ENCODE measurements at places on chromosomes 12 and 14.

- DNase-seq = no peak
Measured at GRCh38 chr14:56099081-56099797, 19.0 kb upstream of the PELI2 start.

GRCh38 chr12:95633732-95634465 is 82.6 kb upstream of the USP44 start:
- no peak for DNase-seq

GRCh38 chr12:106595268-106595667 is 12.5 kb downstream of the RFX4 start:
- no peak for DNase-seq

DNA sequence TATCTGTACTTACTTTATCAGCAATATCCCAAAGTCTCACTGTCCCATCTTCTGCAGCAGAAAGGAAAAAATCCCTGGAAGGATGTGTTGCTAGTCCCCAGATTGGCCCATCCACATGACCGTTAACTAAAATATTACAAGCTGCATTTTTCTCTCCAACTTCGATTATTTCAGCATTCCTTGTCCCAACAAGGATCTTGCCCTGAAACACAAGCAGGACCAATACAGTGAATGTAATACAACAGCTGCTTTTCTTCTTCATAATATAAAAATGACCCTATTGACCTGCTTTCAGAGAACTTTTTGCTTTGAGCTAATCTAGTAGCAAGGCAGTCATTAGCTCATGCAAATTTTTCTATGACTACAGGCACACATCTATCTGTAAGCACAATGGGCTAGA is 58.3 kb downstream of the ZC3H14 start:
- no peak for DNase-seq

- DNase-seq = no peak
Measured at GRCh38 chr14:101739446-101740141, 21.9 kb upstream of the PPP2R5C start.

- DNase-seq = no peak
Measured at GRCh38 chr12:118465706-118466105, 89.4 kb downstream of the SUDS3 start.

DNA sequence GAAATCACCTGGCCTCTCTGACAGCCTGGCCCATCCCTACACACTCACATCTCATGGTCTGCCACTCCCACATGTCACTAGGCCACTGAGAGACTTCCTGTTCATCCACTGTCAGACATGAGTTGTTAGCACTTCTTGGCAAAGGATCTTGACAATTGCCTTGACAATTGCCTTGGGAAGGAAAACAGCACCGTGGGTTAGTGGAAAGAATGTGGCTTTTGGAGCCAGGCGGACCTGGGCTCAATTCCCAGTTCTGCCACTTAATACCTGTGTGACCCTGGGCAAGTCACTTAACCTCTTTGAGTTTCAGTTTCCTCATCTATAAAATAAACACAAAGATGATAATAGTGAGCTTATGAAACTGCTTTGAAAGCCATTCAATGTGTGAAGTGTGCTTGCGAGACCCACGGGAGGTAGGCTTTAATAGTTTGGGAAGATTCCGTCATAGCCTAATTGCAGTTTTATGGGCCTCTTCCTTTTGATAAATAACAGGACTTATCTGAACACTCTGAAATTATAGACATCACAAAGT is 250.4 kb downstream of the C12orf75 start:
- DNase-seq = no peak

- DNase-seq = no peak
Measured at GRCh38 chr14:56310643-56311042, 192.4 kb downstream of the PELI2 start.

DNA sequence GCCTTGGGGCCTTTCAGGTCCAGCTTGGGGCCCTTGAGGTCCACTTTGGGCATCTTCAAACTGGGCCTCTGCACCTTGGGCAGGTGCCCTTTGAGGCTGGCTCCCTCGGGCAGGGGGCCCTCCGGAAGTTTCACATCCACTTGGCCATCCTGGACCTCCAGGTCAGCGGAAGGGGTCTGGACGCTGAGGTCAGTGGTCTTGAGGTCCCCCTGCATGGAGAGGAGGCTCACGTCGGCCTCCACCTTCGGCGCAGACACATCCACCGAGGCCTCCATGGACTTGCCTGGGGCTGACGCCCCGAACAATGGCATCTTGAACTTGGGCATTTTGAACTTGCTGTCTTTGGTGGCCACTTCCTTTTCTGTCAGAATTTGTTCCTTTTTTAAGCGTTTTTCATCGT is 25.1 kb downstream of the AHNAK2 start:
- DNase-seq = no peak

DNA sequence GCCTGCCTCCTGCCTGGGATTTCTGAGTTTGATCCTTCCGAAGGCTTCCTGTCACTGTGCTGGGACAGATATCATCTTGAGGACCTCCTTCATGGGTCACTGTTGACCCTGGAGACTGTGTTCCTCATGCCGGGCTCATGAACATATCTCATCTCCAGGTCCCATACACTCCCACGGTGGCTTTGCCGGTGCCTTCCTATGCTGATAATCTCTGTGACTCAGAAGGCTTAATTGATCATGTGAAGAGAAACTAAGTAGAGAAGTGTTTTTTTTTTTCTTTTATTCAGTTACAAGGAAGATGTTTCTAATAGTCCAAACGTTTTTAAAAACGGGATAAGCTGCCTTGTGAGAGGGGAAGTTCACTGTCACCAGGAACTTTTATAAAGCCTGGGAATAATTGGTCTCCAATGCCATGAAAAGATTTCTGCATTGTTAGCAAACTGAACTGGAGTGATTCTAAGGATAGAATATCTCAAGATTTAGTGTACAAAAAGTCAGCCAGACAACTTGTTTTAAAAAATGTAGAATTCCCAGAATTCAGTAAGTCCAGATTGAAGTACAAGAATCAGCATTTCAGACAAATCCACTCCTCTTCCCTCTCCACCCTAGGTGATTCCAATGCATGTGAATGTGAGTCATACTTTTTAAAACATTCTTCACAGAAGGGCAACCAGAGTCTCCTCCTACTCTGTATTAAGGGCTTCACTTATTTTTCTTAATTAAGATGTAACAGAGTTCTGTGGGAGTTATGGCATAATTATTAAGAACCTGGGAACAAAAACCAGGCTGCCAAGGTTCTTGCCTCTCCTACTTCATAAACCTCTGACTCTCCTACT is 139.8 kb upstream of the LGR5 start:
- DNase-seq = no peak

- DNase-seq = peak; percentile 93
Measured at GRCh38 chr14:68795597-68796417, 2.9 kb upstream of the ZFP36L1 start.

GRCh38 chr14:94346841-94347240 is 23.7 kb upstream of the SERPINA6 start:
- DNase-seq = no peak

- no peak for DNase-seq
Measured at GRCh38 chr14:24392325-24393091, 6.3 kb upstream of the NYNRIN start.

- DNase-seq = no peak
Measured at GRCh38 chr14:78933948-78934524, 763.9 kb downstream of the NRXN3 start.

DNA sequence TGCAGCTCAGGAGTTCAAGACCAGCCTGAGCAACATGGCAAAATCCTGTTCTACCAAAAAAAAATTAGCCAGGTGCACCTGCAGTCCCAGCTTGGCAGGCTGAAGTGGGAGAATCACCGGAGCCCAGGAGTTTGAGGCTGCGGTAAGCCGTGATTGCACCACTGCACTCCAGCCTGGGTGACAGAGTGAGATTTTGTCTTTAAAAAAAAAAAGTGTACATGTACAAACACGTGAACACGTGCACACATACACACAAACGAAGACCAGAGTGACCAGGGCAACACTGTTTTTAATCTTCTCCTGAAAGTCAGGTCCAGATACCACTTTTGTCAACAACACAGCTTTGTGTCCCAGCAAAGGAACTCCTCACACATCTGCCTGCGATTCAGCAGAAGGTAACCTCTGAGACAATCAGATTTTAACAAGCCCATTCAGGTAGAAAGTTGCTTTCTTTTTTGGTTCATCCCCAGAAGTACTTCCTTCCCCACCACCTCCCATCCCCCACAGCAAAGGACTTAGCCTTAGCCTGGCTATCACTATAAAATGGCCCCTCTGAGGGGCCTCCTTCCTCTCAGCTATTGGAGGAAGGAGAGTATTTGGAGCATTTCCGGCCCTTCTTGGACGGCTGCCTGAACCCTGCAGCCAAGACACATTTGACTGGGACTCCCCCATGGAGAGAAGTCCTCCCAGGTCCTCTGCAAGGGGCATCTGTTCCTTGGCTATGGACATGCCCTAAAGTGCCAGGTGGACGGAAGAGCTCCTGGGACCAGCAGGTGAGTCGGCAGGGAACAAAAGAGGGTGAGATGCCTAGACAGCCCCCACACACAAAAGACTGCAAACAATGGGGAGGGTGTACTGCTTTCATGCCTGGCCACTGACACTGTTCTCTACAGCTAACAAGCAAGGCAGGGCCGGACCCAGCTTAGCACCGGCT is 9.8 kb downstream of the CTDSP2 start:
- peak; percentile 55 for DNase-seq

GRCh38 chr14:96494331-96494730 is 7.9 kb upstream of the PAPOLA start:
- DNase-seq = no peak

DNA sequence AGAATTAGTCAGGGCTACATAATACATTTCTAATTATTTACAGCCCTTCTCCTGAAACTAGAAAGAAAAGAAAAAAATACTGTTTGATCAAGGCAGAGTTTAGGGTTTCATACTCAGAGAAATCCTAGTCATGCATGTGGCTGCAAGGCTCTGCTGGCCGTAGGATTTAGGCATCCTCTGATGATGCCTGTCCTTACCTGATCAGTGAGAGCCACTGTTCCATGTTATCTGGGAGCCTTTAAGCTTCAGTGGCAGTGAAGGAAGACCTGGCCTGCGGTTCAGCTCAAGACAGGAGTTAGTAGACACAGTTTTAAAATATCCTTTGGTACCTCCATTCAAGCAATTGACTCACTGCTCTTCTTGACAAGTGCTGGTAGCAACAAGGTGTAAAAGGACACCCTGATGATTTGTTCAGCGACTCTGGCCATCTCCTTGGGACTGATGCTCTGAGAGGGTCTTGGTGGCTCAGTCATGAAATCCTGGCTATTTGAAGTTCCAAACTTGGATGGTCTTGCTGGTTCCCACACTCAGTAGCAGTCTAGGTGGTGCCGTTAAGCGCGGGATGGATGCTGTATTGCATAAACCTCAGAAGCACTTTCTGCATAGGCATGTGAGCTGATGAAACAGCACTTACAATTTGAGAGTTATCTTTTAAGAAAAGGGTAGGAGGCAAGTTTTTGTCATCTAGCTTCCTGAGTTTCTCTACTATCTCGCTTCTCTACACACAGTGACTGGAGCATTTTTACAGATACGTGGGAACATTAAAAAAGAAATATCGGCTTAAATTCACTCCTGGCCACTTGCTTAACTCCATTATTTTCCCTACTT is 162.0 kb downstream of the SAMD4A start:
- DNase-seq = no peak

Data from CD4-positive, alpha-beta T cell treated with Interleukin-21 for 1 hour (primary cell).